CD4-positive, alpha-beta T cell treated with Interleukin-4 for 4 hours (primary cell): ENCODE measurements at places on chromosomes 12 and 14.

DNA sequence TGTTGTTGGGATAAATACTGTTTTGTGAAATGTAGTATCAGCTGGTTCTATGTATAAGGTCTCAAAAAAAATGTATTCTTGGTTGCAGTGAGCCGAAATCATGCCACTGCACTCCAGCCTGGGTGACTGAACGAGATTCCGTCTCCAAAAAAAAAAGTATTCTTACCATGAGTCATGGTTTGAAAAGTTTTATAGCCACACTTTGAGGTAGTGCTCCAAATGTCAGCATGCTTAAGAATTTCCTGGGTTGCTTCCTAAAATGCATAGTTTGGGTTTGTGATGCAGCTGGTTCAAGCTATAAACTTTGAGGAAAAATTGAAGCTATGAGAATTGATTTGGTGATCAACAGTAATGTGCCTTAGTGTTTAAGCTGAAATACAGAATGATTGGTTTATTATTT, 48.0 kb downstream of the ETNK1 start:
- DNase-seq, result no peak

- no peak for DNase-seq
These were observed 591 bp downstream of the GXYLT1 start for GRCh38 chr12:42144158-42144407.

DNA sequence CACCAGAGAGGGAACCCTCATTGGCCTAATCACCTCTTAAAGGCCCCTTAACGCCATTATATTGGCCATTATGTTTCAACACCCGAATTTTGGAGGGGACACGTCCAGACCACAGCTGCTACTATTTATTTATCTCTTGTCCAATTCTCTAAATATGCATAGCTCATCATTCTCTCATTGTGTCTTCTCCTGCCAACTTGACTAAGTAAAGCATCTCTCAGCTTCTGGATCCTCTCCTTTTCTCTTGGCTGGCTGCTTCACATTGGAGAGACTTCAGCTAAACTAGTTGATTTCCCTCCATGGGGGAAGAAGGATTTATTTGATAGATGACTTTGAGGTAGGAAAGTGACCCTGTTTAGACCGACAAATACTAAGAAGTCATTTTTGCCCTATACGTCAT, 120.4 kb upstream of the KRR1 start:
- no peak for DNase-seq

DNA sequence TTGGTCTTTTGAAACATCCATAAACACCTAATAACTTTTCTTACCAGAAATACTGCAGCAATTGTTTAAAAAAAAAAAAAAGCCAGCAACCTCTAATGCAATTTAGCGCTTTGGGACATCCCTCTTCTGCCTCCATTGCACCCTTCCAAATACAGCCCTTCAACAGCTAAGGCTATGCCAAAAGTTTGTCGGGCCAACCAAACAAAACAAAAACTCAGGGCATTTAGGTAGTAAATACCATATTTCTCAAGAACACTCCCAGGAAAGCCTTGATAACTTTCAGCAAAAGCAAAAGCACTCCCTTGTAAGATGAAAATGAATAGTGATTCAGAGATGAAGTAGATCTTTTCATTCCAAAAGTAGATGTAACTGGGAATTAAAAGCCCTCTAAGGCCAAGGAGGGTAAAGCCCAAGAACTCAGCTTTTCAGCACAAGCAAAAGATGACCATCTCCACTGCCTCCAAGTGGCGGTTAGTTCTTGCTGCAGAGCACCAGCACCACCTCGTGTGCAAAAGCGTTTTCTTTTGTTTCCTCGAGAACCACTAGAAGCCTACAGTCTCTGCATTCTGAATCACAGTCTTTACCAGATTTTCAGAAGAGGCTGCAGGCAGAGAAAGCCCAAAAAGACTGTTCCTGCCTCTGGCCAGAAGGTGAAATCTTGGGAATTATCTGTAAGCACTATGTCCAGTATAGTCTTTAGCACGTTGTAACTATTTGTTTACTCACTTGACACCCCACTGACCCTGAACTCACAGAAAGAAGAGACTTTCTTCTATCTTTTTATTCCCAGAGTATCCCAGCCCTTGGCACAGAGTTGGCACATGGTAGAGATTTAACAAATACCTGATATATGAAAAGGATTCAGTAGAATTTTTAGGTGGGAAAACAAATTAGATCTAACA, 53.1 kb downstream of the SIX6 start:
- DNase-seq, result no peak

DNA sequence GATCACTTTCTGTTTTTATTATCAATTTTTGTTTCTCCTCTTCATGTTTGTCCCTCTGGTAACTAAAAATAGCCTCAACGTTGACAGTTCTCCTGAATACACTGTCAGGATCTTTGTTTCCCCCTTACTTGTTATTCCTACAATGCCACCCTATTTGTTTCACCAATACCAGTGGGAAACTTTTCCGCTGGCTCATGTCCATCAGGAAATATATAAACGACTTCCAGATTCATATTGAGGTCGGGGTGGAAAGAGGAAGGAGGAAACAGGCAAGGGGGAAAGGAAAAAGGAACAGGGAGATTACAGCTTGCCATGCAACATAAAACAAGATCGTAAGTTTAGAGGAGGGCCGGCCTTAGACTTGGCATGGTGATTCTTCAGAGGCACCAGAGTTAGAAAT, 61.7 kb downstream of the BTBD7 start:
- no peak for DNase-seq

DNA sequence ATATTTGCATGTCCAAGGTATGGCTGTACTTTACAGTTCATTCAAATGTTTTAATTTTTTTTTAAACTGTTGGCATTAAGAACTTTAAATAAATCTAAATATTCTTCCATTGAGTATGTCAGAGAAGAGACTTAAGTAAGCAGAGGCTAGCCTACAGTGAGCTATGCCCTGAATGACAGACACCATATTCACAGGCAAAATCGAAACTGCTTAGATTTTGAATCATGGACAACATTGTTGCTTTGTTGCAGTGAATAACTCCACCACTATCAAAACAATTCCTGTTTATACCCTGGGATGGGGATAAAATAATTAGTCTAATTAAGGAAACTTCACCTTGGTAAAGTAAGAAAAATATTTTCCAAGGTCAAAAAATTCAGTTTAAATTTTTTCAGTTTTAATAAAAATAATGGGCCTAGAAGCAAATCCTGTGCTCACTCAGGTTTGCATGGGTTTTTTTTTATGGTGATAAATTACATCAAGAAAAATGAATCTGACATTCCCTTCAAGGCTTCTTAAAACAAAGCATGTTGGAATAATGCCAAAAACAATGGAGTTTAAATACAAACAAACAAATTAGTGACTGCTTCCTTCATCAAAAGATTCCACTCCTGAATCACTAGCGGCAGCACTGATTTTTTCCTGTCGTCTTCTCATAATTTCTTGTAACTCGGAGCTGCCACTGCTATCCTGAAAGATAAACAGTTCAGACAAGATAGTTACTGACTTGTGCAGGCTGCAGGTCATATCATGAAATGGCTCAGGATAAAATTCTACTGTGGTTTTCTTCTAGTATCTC, 168.2 kb downstream of the EPS8 start:
- no peak for DNase-seq
